Peyer's patch (tissue), 4 donors: ENCODE measurements at places on chromosomes 4 and X. TPM values are rescaled to one million over a fixed set of nuclear protein-coding genes. Genes with fewer than 3 reads are reported as not detected.

DNA sequence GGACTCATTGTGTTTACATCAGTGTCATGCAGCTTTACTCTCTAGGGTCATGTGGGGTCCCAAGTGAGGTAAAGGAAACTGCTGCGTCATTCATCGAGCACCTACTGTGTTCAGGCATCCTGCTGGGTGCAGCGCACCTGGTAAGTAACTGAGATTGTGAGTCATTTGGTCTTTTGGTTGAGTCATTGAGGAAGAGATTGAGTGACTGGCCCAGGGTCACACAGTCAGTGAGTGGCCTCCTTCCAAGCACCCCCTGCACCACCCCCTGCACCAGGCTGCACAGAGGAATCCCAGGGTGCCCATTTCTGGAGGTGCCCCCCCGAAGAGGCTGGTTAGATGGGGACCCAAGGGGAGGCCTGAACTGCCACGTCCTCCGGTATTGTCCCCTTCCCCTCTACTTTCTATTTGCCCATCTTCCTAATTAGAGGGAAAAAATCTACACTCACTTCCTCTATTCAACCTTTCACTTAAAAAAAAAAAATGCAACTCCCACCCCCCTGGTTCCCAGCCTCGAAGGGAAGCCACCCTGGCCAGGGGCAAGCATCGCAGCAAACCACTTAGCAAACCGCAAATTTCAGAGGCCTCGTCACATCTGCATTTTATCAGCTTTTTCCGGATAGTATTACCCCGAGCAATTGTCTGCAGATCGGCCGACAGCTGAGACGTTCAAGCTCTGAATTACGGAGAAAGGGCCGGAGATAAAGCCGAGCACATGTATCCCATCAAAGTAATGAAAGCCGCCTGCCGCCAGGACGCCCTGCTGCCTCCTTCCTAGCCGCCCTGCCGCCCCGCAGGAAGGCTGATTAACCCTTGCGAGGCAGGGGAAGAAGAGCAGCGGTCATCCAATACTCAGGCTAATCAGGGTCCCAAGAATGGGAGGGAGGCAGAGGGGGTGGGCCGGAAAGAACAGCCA is 96.3 kb upstream of the MSX1 start:
- no peaks in the 10 kb centered on the region for H3K4me1 ChIP-seq
- no peak overlapping the region for H3K27ac ChIP-seq
- no peak for DNase-seq
- no peaks in the 10 kb centered on the region for H3K36me3 ChIP-seq
- no peak overlapping the region for H3K4me3 ChIP-seq

- H3K4me3 ChIP-seq = no peak overlapping the region
- H3K27ac ChIP-seq = no peak overlapping the region
- no peaks in the 10 kb centered on the region for H3K36me3 ChIP-seq
- H3K4me1 ChIP-seq = no peaks in the 10 kb centered on the region
- no peak for DNase-seq
- no peaks in the 10 kb centered on the region for H3K27me3 ChIP-seq
Observed at GRCh38 chrX:39731735-39732134, 366.0 kb downstream of the BCOR start.

- H3K27me3 ChIP-seq = no peaks in the 10 kb centered on the region
- no peak overlapping the region for H3K27ac ChIP-seq
- DNase-seq = no peak
- no peaks in the 10 kb centered on the region for H3K36me3 ChIP-seq
Observed at GRCh38 chrX:150308532-150309157, 54.5 kb upstream of the MAMLD1 start.

DNA sequence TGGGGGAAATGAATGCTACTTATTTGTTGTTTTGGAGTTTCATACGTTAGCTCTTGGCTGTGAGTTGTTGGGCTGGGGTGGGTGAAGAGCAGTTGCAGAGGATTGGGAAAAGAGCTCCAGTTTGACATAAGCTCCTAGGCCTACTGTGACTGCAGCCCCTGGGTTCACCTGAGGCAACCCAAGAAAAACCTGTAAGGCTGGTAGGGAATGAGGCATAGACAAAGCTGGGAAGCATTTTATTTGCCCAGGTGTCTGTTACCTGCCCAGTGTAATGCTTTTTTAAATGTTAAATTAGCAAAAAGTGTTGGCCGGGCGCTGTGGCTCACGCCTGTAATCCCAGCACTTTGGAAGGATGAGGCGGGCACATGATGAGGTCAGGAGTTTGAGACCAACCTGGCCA is 160.0 kb downstream of the FHIP1A start:
- H3K4me3 ChIP-seq = no peak overlapping the region
- H3K27me3 ChIP-seq = no peaks in the 10 kb centered on the region
- no peaks in the 10 kb centered on the region for H3K36me3 ChIP-seq
- no peaks in the 10 kb centered on the region for H3K4me1 ChIP-seq
- H3K27ac ChIP-seq = no peak overlapping the region

- no peak overlapping the region for H3K4me3 ChIP-seq
- peaks cover 15% of the 10 kb centered on the region for H3K4me1 ChIP-seq
- no peak for DNase-seq
- H3K27me3 ChIP-seq = no peaks in the 10 kb centered on the region
- no peaks in the 10 kb centered on the region for H3K36me3 ChIP-seq
- H3K27ac ChIP-seq = no peak overlapping the region
Observed at GRCh38 chr4:52660643-52661042, 1.5 kb upstream of the USP46 start.

DNA sequence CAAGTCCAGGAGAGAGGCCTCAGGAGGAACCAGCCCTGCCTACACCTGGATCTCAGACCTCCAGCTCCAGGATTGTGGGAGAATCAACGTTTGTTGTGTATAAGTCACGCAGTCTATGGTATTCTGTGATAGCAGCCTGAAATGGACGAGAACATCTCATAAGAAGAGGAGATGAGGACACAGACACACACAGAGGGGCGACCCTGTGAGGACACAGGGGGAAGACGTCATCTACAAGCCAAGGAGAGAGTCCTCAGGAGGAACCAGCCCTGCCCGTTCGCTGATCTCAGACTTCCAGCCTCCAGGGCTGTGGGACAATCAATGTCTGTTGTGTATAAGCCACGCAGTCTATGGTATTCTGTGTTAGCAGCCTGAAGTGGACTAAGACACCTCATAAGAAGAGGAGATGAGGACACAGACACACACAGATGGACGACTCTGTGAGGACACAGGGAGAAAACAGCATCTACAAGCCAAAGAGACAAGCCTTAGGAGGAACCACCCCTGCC is 20.3 kb downstream of the P2RY8 start:
- H3K27ac ChIP-seq = no peak overlapping the region
- no peak for DNase-seq
- H3K36me3 ChIP-seq = no peaks in the 10 kb centered on the region
- no peaks in the 10 kb centered on the region for H3K27me3 ChIP-seq
- H3K4me1 ChIP-seq = no peaks in the 10 kb centered on the region
- H3K4me3 ChIP-seq = no peak overlapping the region

GRCh38 chr4:137674066-137674465 is 141.8 kb upstream of the PCDH18 start:
- no peak overlapping the region for H3K27ac ChIP-seq
- no peak overlapping the region for H3K4me3 ChIP-seq
- no peak for DNase-seq
- H3K36me3 ChIP-seq = no peaks in the 10 kb centered on the region

GRCh38 chr4:2893772-2894171 is 50.1 kb downstream of the ADD1 start:
- no peak overlapping the region for H3K4me3 ChIP-seq
- peaks cover 45% of the 10 kb centered on the region for H3K36me3 ChIP-seq
- no peaks in the 10 kb centered on the region for H3K4me1 ChIP-seq
- DNase-seq = no peak
- H3K27ac ChIP-seq = no peak overlapping the region

GRCh38 chrX:130167040-130167439 is 1.4 kb upstream of the AIFM1 start:
- no peak overlapping the region for H3K4me3 ChIP-seq
- no peaks in the 10 kb centered on the region for H3K4me1 ChIP-seq
- no peak overlapping the region for H3K27ac ChIP-seq

DNA sequence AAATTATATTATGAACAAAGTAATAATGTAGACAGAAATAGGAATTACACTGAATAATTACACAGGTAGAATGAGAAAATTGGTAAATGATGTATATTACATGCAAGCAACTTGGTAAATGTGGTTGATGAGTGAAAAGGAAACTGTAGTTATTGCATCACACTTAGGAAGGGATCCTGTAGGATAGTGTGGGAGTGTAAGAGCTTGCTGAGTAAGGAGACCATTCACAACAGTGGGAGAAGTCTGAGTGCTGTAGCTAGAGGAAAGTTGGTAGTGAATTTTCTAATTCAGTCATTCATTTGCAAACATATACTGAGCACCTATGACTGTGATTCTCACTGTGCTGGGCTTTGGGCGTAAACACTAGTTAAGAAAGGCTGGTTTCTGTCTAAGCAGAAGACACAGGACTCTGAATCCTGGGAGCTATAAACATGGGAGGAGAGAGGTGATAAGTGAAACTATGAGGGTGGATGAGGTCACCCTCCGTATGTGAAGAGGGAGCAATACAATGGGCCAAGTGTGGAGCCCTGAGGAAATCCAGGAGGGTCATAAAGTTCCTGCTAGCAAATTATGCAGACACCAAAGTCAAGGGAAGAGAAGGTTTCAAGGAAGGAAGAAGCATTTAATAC is 14.2 kb upstream of the CPE start:
- H3K4me3 ChIP-seq = no peak overlapping the region
- H3K36me3 ChIP-seq = no peaks in the 10 kb centered on the region
- DNase-seq = peak; percentile 68
- H3K27ac ChIP-seq = no peak overlapping the region

DNA sequence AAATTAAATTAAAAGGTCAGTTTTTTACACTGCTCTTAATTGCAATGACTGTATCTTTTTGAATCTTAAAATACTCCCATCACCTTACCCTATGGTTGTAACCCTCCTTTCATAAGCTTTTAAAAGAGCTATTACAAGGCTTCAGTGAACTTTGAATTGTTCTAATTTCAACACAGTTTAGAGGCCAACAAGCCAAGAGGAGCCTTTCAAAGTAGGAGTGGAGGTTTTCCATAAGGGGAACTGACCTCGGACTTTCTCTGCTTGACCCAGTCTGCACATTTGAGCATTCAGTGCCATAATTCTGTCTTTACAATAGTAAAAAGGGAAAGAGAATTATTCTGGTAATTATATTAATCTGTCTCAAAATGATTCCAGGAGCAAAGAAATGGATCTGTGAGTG is 98.9 kb downstream of the PARM1 start:
- no peak overlapping the region for H3K27ac ChIP-seq
- no peak overlapping the region for H3K4me3 ChIP-seq
- H3K36me3 ChIP-seq = no peaks in the 10 kb centered on the region
- DNase-seq = no peak

- H3K36me3 ChIP-seq = no peaks in the 10 kb centered on the region
- peak; percentile 26 for DNase-seq
- no peaks in the 10 kb centered on the region for H3K27me3 ChIP-seq
- H3K4me3 ChIP-seq = no peak overlapping the region
- no peak overlapping the region for H3K27ac ChIP-seq
Observed at GRCh38 chr4:3419836-3420605, 21.7 kb upstream of the HGFAC start.

GRCh38 chrX:39613997-39614679 is 483.6 kb downstream of the BCOR start:
- no peaks in the 10 kb centered on the region for H3K36me3 ChIP-seq
- H3K27ac ChIP-seq = no peak overlapping the region
- DNase-seq = no peak

DNA sequence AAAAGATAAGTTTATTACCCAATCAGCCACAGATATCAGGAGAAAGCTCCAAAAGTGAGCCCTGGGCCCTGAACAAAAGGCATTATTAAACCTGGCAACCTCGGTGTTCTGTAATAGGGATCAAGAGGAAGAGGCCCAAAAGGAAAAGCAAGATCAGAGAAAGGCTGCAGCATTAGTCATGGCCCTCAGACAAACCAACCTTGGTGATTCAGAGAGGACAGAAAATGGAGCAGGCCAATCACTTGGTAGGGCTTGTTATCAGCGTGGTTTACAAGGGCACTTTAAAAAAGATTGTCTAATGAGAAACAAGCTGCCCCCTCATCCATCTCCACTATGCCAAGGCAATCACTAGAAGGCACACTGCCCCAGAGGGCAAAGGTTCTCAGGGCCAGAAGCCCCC is 75.7 kb downstream of the AGTR2 start:
- no peaks in the 10 kb centered on the region for H3K36me3 ChIP-seq
- DNase-seq = no peak
- H3K4me3 ChIP-seq = no peak overlapping the region
- no peak overlapping the region for H3K27ac ChIP-seq
- no peaks in the 10 kb centered on the region for H3K27me3 ChIP-seq
- no peaks in the 10 kb centered on the region for H3K4me1 ChIP-seq

DNA sequence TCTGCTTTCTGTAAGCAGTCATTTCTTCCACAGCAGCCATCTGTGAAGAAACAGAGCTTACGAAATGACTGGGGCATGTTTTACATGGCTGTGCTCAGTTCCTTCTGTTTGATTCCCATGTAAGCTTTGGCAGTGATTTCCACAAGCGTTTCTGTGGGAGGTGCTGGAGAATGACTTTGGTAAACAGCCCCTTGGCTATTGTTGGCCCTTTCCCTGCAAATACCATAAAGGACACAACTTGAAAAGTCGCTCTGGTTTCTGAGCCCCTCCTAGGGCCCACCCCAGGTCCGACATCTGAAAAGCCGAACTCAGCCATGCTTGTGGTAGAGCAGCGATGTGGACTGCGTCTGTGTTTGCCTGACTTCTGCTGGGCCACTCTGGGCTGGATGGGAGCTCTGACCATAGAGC is 3.7 kb downstream of the LIMCH1 start:
- no peak for DNase-seq
- H3K4me3 ChIP-seq = no peak overlapping the region
- H3K27ac ChIP-seq = no peak overlapping the region
- H3K4me1 ChIP-seq = no peaks in the 10 kb centered on the region
- H3K27me3 ChIP-seq = no peaks in the 10 kb centered on the region

- H3K4me1 ChIP-seq = no peaks in the 10 kb centered on the region
Observed at GRCh38 chr4:47704693-47705325, 133.1 kb downstream of the CORIN start.

GRCh38 chr4:181647396-181648147 is 595.6 kb upstream of the TENM3 start:
- H3K36me3 ChIP-seq = no peaks in the 10 kb centered on the region
- H3K4me1 ChIP-seq = no peaks in the 10 kb centered on the region
- no peak overlapping the region for H3K27ac ChIP-seq
- H3K27me3 ChIP-seq = no peaks in the 10 kb centered on the region

The COX7B2 gene
- total RNA-seq = not detected

The WWC2 gene
- 9.7 TPM for total RNA-seq

The AVPR2 gene
- 0.67 TPM for total RNA-seq

The SYNPO2 gene
- 50.1 TPM for total RNA-seq

The RP2 gene
- total RNA-seq = 5.4 TPM

The GAGE10 gene
- not detected for total RNA-seq

The KCTD8 gene
- not detected for total RNA-seq

The SMAD1 gene
- total RNA-seq = 29.7 TPM

The DCAF8L2 gene
- not detected for total RNA-seq

The CFP gene
- 1.9 TPM for total RNA-seq

The GDPD2 gene
- total RNA-seq = 78.8 TPM
